Hepatocyte (in vitro differentiated cells): ENCODE measurements at places on chromosomes 7 and 10.

DNA sequence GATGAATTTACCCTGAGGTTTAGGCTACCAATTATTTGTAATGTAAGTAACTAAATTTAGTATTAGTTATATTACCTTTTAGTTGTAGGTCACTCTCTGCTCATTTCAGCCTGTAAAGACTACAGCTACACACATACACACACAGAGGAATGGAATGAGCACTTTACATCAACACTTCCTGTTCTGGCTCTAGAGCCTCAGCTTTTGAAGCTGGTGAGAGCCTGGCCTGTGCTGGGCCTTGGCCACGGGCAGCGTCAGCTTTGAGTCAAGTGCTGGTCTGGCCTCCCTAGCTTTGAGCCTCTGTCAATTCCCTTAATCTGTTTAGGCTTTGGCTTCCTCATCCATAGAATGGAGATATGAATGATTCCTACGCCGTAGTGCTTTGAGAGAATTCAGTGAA is 141.7 kb downstream of the EGFR start:
- no peaks in the 10 kb centered on the region for H3K27me3 ChIP-seq
- H3K4me3 ChIP-seq, result no peak overlapping the region
- DNase-seq, result no peak
- H3K36me3 ChIP-seq, result no peaks in the 10 kb centered on the region

GRCh38 chr10:92757066-92757710 is 67.4 kb downstream of the HHEX start:
- peaks cover 14% of the 10 kb centered on the region for H3K4me1 ChIP-seq
- peak; percentile 42 for DNase-seq
- no peak overlapping the region for H3K4me3 ChIP-seq
- no peak overlapping the region for H3K27ac ChIP-seq
- H3K36me3 ChIP-seq, result no peaks in the 10 kb centered on the region

DNA sequence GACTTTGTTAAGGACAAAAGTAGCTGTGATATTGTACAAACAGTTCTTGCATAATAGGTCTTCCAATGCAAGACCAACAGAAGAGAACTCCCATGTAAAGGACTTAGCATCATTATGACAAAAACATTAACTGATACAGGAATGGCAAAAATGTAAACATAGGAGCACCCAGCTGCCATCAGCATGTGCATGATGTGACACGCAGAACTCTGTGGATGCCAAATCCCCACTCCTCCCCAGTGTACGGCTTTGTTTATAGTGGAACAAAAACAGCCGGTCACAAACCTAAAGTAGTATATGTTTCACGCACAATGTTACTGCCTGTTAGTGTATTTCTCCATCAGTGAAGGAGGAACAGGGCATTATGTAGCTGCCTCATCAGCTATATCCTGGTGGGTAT is 316.0 kb upstream of the AOAH start:
- H3K27me3 ChIP-seq, result no peaks in the 10 kb centered on the region
- H3K4me3 ChIP-seq, result no peak overlapping the region
- no peak for DNase-seq

DNA sequence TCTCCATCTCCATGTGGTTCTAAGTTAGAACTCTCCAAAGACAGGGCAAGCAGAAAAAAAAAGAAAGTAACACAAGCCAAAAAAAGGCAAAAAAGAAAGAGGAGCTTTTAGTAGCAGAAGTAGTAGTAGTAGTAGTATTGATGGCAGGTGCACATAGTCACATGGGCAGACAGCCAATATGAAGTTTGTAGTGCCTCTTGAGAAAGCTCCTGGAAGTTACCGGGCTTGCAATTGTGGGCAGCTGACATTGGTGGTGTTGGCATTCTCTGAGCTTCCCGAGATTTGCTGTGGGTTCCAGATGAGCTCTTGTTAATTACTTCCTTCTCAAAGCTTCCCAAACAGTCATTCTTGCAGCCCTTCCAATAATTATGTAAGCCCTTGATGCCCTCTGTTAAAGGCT is 1128.5 kb downstream of the TYW1 start:
- H3K27ac ChIP-seq, result no peak overlapping the region
- no peak overlapping the region for H3K4me3 ChIP-seq
- peaks cover 8% of the 10 kb centered on the region for H3K27me3 ChIP-seq
- H3K36me3 ChIP-seq, result no peaks in the 10 kb centered on the region

GRCh38 chr10:126421756-126422256 is 33.5 kb upstream of the ADAM12 start:
- no peaks in the 10 kb centered on the region for H3K36me3 ChIP-seq
- H3K4me3 ChIP-seq, result no peak overlapping the region
- no peaks in the 10 kb centered on the region for H3K27me3 ChIP-seq
- DNase-seq, result peak; percentile 8
- no peaks in the 10 kb centered on the region for H3K4me1 ChIP-seq

DNA sequence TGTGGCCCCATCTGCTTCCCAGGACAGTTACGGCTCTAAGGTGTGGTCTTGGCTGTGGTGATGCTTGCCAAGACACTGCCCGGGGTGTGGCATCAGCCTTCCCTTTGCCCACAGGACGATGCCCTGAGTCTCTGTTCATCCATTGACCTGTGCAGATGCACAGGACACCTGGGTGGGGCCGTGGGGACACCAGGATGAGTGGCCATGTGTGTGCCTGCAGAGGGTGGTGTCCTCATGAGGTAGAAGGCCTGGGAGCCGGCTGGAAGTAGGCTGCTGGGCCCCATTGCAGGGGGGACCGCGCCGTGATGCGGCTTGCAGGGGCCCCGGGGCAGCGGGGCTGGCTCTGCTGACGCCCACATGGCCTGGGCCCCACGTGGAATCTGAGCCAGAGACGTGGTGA is 22.4 kb upstream of the PWWP2B start:
- no peak overlapping the region for H3K4me3 ChIP-seq
- no peak for DNase-seq
- H3K4me1 ChIP-seq, result no peaks in the 10 kb centered on the region
- no peaks in the 10 kb centered on the region for H3K36me3 ChIP-seq

- H3K4me1 ChIP-seq, result no peaks in the 10 kb centered on the region
- no peak for DNase-seq
- no peak overlapping the region for H3K27ac ChIP-seq
- H3K4me3 ChIP-seq, result no peak overlapping the region
- no peaks in the 10 kb centered on the region for H3K36me3 ChIP-seq
- H3K27me3 ChIP-seq, result no peaks in the 10 kb centered on the region
Observed at GRCh38 chr7:68074242-68074641, 1077.6 kb downstream of the TYW1 start.

DNA sequence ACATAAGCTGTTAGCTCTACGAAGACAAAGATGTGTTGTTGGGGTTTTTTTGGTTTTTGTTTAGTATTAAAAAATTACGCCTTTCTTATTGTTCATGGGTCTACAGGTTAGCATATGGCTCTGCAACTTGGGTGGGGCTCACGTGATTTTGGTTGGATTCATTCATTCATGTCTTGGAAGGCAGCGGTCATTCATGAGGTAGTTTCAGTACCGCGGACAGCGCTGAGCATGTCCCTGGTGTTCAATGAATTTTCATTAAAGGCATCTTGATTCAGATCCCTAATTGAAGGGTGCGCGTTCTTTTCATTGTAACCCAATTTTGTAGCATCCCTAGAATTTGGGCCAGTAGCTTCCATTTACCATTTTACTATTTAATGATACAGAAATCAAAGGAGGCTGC is 42.9 kb upstream of the TCERG1L start:
- H3K27ac ChIP-seq, result no peak overlapping the region
- no peaks in the 10 kb centered on the region for H3K4me1 ChIP-seq
- no peak overlapping the region for H3K4me3 ChIP-seq
- no peaks in the 10 kb centered on the region for H3K36me3 ChIP-seq
- H3K27me3 ChIP-seq, result no peaks in the 10 kb centered on the region
- peak; percentile 56 for DNase-seq
